ENCODE measurements at places on chromosomes 12 and 14. TPM values are rescaled to one million over a fixed set of nuclear protein-coding genes. Genes with fewer than 3 reads are reported as not detected.

The TGM1 gene
- total RNA-seq = 1.1 TPM

The EML5 gene
- total RNA-seq = 0.54 TPM

The NRXN3 gene
- total RNA-seq = 0.27 TPM

The SPIC gene
- total RNA-seq = not detected

The KRT4 gene
- not detected for total RNA-seq

The PGF gene
- total RNA-seq = under 0.01 TPM

All from hematopoietic multipotent progenitor cell (in vitro differentiated cells).